Kidney tubule cell (primary cell): ENCODE measurements at places on chromosomes 16 and 17.

- no peak for DNase-seq
Measured at GRCh38 chr17:17603178-17603894, 11.8 kb upstream of the PEMT start.

GRCh38 chr17:73657473-73658116 lies 13.3 kb upstream of the SDK2 start:
- peak; percentile 49 for DNase-seq

DNA sequence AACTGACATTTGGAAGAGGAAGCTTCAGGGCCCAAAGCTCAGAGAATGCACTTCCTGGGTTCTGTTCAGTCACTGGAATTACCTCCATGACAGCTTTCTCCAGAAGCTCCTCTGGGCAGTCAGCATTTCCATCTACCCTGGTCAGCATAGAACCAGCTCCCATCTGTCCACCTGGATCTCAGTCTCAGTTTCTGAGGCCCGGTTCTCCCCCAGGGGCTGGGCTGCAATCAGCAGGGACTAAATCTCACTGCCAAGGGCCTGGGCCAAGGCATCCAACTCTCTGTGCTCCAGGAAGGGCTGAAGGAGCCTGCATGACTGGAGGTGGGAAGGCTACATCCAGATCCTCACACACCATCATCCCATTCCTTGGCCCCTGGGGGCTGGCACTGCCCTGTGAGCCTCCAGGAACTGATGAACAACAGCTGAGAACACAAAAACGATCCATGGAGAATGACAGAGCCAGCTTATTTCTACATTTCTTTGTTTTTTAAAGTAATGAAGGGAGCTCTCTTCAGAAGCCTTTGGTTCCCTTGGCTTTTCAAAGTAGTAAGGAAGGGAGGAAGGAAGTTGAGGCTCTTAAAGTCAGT lies 66.3 kb upstream of the MRTFB start:
- no peak for DNase-seq

DNA sequence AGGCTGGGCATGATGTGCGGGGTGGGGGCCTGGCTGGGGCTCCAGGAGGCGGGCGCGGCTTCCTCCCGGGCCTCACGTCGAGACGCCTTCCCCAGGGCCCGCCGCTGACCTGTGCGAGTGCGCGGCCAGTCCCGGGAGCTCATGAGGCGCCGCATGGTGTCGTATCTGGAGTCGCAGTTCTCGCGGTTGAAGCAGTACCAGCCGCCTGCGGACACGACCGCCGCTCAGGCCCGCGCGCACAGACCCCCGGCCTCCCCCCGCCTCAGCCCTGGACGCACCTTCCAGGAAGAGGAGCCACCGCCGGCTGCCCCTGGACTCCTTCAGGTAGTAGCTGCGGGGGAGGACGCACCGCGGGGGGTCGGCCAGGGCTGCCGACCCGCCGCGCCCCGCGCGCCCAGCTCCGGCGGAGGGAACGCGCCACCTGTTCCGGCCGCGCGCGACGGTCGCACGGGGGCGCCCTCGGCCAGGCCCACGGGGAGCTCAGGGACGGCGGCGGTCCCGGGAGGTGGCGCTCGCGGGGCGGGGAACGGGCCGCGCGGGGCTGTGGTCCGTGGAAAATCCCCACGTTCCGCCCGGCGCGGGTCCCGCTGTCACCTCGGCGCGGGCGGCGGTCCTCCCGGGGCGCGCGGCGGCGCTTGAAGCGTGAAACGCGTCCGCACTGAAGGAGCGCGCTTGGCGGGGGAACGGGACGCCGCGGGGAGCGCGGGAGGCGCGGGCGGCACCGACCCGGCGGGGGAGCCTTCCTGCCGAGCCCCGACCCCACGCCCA lies 1.4 kb downstream of the NOTUM start:
- peak; percentile 48 for DNase-seq

DNA sequence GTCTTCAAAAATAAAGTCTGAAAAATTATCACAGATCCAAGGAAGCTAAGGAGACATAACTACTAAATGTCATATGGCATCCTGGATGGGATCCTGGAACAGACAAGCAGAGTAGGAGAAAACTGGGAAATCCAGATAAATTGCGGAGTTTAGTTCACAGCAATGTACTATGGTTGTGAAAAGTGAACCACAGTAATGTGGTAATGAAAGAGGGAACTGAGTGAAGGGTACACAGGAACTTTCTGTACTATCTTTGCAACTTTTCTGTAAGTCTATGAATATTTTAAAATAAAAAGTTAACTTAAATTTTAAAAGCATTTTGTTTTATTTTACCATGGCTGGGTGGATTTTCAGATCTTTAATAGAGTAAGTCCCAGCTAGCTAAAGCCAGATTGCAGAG lies 16.3 kb downstream of the SLFN12L start:
- no peak for DNase-seq

DNA sequence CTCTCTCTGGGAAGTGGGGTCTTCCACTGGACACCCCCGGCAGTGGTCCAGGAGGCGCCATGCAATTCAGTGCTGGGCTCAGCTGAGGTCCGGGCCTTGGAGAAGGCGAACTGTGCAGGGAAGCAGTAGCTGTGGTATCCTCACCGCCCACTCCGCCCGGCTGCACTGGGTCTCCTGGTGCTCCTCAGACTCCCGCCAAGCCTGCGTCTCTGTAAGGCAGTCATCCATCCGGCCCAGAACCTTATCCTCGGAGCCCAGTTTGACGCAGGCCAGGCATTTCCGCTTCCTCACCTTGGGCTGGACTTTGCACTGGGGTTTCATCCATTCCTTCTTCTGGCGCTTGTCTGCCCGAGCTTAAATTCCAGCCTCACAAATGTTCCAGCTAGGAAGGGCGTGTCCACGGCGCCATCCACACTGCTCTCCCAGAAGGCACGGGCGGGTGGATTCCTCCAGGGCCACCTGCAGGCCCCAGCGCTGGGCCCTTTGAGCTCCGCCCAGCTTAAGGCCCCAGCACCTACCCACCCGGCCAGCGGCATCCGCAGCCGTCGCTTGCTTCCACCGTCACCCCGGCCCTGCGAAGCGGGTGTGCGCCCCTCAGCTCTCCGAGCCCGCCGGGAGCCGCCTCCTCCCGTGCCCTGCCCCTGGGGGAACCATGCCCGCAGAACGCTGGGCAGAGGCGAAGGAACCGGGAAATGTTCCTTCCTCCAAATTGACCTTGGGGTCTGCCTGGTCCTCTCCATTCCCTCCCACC lies 1884.8 kb downstream of the TP53TG3F start:
- no peak for DNase-seq

- peak; percentile 28 for DNase-seq
Measured at GRCh38 chr17:41799366-41799765, 12.4 kb downstream of the P3H4 start.

- DNase-seq, result no peak
Measured at GRCh38 chr17:10956821-10957220, 118.9 kb upstream of the PIRT start.
